ENCODE measurements at places on chromosomes 3 and 15.

- DNase-seq, result no peak
These were observed 503.5 kb downstream of the MAGI1 start for GRCh38 chr3:65535260-65535659.

DNA sequence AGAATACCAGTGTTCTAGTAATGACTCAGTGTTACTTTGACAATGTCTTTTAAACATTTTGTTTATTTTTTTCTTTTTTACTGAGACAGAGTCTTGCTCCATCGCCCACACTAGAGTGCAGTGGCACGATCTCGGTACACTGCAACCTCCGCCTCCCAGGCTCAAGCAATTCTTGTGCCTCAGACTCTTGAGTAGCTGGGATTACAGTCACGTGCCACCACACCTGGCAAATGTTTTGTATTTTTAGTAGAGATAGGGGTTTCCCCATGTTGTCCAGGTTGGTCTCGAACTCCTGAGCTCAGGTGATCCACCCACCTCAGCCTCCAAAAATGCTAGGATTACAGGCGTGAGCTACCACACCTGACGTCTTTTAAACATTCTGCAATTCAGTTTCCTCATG lies 15.7 kb downstream of the AQR start:
- DNase-seq, result no peak

- no peak for DNase-seq
These were observed 163.2 kb downstream of the STT3B start for GRCh38 chr3:31696009-31696297.

DNA sequence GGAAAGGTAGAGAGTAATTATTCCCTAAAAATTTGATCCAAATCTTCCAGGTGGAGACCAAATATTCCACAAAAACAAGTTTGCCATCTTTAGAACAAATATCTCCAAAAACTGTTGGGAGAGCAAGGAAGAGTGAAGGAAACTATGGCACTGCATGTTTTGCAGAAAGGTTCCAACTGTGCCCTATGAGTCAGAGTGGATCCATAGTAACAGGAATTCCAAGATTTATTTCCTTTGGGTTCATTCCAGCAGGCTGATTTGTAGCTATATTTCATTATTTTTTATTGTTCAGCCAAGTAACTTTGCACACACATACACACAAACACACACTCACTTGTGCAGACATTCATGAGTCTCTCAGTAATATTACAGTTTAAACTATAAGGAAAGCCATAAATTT lies 459.7 kb upstream of the EPHA6 start:
- no peak for DNase-seq

DNA sequence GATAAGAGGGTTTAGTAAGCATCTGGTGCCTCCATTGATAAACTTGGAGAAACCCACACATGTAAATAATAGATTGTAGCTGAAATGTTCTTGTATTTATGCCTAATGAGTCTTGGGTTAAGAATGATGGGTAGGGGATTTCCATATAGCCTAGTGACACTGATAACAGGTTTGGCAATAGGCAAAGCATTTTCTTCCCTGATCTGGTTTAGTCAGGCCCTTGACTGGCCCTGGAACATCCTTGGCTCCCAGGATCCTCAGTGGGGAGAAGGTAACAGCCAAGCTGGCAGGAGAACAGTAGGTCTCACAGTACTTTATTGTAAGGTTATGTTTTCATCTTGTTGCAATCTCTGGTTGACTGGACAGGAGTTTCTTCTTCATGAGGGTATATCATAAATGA lies 228.4 kb downstream of the DIPK2A start:
- DNase-seq, result no peak

DNA sequence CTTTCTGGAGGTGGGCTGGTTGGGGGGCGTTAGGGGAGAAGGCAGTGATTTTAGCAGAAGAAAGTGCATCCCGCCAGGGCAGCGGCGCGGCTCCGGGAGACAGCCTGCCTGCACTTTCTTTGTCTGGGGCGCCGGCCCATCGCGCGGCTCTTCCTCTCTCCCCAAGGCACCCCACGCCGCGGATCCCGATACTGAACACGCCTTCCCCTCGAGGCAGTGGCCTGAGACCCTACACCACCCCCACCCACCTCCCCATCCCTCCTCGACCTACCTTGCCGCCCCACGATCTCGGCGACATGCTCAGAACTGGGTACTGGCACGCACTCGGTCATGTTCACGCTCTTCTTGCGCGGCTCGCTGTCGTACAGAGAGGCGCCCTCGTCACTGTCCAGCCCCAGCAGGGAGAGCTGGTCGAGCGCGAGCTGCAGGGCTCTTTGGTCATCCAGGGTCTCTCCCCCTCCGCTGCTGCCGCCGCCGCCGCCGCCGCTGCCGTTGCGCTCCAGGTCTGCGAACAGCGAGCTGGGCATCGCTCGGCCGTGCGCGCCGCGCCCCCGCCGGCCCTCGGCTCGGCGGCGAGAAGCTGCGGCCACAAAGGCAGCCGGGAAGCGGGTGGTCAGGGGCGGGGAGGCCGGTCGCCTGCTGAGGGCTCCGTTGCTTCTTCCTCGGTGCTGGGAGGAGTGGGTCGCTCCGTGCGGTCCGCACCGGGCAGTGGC lies 483 bp downstream of the MEX3B start:
- DNase-seq, result no peak

DNA sequence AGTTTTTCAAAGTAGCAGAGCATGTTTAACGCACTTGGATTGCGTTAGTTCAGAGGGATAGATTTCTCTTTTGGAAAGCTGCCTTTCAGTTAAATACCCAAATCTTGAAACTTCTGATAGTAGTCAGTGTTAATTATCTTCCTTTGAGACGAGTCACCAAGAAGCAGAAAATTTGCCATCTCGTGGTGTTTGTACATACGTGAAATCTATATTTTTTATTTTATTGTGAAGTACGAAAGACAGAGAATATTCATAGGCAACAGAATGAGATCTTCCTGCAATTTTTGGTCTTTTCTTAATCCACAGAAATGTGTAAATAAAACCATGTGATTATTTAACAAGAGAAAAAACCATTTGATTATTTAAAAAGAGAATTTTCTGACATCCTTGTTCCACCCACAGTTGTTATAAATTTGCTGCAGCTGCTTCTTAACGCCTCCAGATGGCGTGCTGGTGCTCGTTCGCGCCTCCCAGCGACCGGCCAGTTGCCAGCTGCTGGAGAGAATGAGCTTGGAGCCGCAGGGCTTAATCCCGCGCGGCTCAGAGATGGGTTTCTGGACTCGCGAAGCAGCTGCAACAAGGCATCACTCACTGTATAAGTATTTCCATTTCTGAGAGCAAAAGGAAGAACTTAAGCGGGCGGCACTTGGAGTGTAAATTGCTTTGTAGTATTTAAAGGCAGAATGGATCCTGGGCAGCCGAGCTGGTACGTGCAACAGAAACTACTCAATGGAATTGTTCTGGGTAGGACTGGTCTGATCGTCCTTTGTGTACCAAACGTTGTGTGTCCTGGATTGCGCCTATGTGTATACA lies 10.5 kb upstream of the SLITRK3 start:
- DNase-seq, result no peak

Data from activated CD4-positive, alpha-beta T cell treated with anti-CD3 and anti-CD28 coated beads for 1 hour (primary cell).